ENCODE measurements at places on chromosomes 3 and 15.
A peak's percentile ranks its signal among the peaks of the same experiment; 100 is the strongest.

GRCh38 chr3:47804577-47804976, 1.6 kb downstream of the DHX30 start:
- no peak for DNase-seq

DNA sequence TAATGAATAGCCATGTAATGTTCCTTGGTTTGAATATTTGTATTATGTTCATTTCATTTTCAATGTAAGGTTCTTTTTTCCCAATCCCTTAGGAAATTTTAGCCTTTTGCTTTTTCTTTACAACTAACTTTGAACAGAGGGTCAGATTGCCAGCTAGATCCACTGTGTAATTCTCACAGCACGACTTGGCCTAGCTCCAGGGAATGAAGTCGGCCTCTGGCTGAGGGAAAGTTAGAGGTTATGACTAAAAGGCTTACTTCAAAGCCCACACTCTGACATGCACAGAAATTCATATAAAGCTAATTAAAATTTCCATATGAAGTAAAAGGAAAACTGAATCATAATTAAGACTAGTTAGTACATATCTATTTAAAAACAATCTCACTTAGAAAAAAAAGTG, 38.7 kb downstream of the ROBO1 start:
- no peak for DNase-seq

- no peak for DNase-seq
Observed at GRCh38 chr3:119596398-119596797, 1.3 kb upstream of the PLA1A start.

DNA sequence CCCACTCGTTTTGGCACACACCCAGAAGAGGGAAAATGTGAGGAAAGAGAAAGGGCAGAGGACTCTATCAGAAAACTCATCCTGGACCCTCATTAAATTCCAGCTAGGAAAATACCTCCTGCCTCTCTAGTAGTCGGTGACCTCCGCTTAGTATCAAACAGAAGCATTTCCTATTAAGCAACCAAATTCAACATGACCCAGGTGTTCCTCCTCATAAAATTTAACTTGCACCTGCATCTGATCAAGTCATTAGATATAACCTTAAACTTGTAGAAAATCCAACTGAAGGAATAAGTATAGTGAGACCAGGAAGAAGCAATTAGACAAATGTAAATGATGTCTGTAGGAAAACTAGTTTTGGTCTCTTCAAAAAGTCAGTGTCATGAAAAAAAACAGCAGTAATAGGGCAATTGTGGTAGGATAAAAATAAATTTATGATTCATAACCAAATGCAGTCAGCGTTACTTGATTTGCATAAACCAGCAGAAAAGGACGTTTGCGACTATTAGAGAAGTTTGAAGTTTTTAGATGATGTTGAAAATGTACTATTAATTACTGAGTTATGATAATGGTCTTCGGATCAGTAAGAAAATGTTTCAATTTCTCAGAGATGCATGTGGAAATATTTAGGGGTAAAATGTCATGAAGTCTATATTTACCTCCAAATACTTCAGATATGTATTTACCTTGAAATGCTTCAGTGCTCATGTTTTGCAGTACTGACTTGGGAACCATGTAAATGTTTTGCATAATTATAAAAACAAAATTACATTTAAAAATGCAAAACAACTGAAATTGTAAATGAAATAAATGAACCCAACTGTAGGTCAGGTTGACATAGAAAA, 44.6 kb downstream of the LDHAL6B start:
- DNase-seq, result no peak

GRCh38 chr15:56719774-56720555, 13.3 kb downstream of the ZNF280D start:
- DNase-seq, result no peak

DNA sequence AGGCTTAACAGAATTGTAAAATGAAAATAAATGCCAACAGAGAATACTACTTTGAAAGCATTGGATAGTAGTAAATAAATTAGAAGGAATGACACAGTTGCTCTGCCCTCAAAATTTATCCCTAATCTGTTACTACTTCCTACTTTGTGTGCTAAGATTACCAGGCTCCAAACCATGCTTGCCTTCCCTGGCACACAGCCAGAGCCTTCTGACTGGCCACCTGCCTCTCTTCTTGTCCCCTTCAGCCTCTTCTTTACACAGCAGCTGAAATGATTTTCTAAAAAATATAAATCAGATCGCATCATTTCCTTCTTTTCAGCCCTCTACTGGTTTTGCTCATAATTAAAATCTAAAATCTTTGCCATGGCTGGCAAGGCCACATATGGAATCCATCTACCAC, 334.1 kb downstream of the FHIT start:
- no peak for DNase-seq

DNA sequence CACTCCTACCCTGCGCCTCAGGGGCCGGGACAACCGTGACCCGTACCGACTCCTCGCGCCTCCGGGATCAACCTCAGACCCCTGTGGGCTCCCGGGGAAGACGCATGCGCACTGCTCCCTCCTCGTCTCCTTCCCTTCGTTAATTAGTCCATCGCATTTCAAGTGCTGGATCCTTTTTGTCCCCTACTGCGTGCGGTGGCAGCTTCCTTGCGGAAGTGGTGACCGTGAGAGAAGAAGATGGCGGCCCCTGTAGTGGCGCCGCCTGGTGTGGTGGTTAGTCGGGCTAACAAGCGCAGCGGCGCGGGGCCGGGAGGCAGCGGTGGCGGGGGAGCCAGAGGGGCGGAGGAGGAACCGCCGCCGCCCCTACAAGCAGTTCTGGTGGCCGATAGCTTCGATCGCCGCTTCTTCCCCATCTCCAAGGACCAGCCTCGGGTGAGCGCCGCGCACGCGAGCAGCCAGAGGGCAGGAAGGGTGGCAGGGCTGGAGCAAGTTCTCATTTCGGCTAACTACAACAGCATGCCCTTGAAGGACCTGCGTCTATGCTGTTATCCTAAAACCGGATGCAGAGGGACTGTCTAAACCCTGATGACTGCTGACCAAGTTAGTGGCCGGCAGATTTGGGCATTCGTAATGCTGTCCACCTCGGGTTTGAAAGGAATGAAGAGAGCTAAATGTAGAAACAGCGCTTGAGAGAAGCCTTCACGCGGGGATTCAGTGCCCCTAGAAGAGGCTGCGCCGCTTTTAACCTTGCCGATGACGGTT, at the start of gene EIF2B5:
Gene EIF2B5, plus strand, starts transcription at position 210 of the 762 bp plus-strand sequence. Its CDS starts 28 bp downstream, at position 238.
- DNase-seq, result peak; percentile 96

DNA sequence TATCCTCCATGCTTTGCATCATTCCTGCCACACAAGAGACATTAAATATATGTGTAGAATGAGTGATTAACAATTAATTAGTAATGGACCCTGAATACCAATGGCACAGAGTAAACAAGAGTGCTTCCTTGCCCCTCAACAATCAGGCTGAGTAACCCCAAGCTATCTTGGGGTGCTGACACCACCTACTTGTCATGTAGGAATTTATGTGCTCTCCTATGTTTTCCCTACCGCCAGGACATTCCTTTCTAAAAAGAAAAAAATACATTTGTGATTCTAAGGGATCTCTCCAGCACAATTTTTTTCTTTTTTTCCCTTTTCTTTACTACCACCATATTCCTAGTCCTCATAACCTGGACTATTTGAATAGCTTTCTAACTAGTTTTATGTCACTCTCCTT, 449.1 kb downstream of the MFSD1 start:
- no peak for DNase-seq

- DNase-seq, result no peak
Observed at GRCh38 chr3:186477876-186478275, 66.3 kb downstream of the CRYGS start.

DNA sequence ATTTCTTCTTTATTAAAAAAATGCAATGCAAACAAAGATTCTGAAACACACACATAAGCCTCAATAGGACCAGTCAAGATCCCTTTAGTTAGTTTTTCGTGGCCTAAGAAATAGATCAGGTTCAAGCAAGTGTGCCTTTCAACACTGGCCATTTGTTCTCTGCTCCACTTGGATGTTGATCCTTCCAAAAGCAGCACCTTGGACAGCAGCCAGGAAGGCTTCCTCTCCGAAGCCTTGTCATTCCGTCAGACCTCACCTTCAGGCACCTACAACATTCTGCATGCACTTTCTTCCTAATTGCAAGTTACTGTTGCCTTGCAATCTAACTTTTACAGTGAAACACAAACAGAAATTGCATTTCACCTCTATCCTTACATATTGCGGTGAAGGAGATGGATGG, 155.9 kb upstream of the FEZF2 start:
- no peak for DNase-seq

GRCh38 chr15:74828835-74829234, 2.4 kb downstream of the CPLX3 start:
- DNase-seq, result no peak

GRCh38 chr3:18208856-18209255, 216.3 kb downstream of the SATB1 start:
- no peak for DNase-seq

GRCh38 chr15:23616536-23616935, 31.1 kb downstream of the MAGEL2 start:
- DNase-seq, result no peak

DNA sequence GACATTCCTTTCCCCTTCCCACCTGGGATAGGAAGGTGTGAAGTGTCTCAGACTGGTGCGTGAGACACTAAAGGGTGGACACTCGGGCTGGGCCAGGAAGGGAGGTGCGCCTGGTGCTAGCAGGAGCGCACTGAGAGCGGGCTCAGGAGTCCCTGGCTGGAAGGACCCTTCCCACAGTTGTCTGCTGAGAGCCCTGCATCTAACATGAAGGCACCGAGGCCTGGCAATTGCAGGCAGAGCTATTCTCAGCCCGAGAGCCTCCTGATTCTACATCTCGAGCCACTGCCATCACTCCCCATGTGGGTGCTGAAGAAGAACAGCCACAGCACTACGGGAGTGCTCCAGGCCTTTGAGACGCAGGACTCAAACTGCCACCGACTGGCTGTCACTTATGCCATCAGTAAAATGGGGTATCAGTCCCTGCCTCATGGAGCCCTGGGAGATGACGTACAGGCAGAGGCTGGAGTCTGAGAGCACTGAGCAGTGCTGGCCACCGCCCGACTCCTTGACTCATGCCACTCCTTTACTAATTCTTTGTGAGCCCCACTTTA, 159.4 kb downstream of the KLF13 start:
- peak; percentile 36 for DNase-seq

GRCh38 chr3:99885851-99886250, 68.2 kb downstream of the CMSS1 start:
- DNase-seq, result no peak

DNA sequence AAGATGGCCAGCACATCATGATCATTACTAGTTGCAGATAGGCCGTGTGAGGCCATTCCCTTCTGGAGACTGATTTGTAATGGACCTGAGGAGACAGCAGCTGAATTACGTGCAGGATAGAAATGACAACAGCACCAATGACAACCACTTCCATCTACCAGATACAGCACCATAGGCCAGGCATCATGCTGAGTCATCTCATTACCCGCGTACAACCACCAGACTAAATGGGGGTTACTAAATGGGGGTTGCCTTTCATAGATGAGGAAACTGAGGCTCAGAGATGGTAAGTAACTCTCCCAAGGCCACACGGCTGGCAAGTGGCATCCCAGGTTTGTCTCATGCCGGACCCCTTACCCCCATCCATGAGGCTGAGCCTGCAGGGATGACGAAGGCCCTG, 32.8 kb upstream of the FAM107A start:
- DNase-seq, result no peak

GRCh38 chr3:113585228-113585627, 52.9 kb downstream of the SIDT1 start:
- DNase-seq, result no peak
